ENCODE measurements at places on chromosomes 12 and 14. TPM values are rescaled to one million over a fixed set of nuclear protein-coding genes. Genes with fewer than 3 reads are reported as not detected.

The CLEC7A gene
- 8.3 TPM for polyA plus RNA-seq

- peaks cover 10% of the 10 kb centered on the region for H3K36me3 ChIP-seq
- no peaks in the 10 kb centered on the region for H3K27me3 ChIP-seq
- no peak for DNase-seq
- no peaks in the 10 kb centered on the region for H3K4me1 ChIP-seq
- no peak overlapping the region for H3K4me3 ChIP-seq
- no peak overlapping the region for H3K27ac ChIP-seq
These were observed 170.6 kb downstream of the MED13L start for GRCh38 chr12:116106870-116107269.

DNA sequence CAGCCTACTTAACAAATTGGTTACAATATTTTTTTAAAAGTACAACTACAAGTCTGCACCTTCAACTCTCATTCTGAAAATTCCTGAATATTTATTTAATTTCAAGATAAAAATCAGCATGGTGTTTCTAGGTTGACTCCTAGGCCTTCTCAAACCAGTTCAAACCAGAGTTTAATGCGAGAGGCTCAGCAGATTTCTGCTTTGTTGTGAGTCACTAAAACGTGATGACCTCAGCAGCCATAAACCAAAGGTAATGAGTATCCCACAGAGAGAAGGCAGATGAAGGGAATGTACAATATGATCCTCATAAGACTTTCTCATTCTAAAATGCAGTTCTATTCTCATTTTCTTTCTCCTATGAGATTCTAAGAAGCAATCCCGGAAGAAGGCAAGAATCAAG, 1.5 kb downstream of the PRDM4 start:
- peaks cover 2% of the 10 kb centered on the region for H3K27me3 ChIP-seq
- peak overlapping the region; percentile 91 for H3K27ac ChIP-seq
- peak overlapping the region; percentile 98 for H3K4me3 ChIP-seq
- peak; percentile 95 for DNase-seq

The MUCL1 gene
- polyA plus RNA-seq = not detected
